ENCODE measurements at places on chromosomes 16 and 17.

- DNase-seq, result peak; percentile 78
These were observed 9.5 kb upstream of the MRC2 start for GRCh38 chr17:62617894-62618472.

- no peak for DNase-seq
These were observed 33.6 kb downstream of the PRSS54 start for GRCh38 chr16:58261263-58261662.

DNA sequence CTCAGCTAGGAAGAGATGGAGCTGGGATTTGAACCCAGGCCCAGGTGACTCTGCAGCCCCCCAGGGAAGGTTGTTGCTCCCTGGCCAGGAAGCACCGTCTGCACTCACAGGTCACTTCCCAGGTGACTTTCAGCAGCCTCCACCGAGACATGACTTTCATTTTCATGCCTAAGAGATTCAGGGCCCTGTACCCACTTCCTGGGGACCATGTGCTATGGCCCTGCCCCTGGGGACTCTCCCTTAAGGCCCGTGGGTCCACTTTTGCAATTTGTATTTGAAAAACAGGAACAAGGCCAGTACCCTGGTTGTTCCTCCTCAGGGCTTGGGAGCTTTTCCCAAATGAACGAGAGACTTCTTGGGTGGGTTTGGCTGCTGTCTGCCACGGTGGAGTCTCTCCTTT is 191.0 kb downstream of the IRF8 start:
- DNase-seq, result no peak

- DNase-seq, result no peak
These were observed 345.0 kb downstream of the SLC39A11 start for GRCh38 chr17:72747501-72747900.

- no peak for DNase-seq
These were observed 489.6 kb downstream of the CDH13 start for GRCh38 chr16:83116274-83116892.

- DNase-seq, result no peak
These were observed 92.7 kb upstream of the CDH5 start for GRCh38 chr16:66273644-66274334.

GRCh38 chr17:5788266-5788900 is 204.1 kb upstream of the NLRP1 start:
- no peak for DNase-seq

DNA sequence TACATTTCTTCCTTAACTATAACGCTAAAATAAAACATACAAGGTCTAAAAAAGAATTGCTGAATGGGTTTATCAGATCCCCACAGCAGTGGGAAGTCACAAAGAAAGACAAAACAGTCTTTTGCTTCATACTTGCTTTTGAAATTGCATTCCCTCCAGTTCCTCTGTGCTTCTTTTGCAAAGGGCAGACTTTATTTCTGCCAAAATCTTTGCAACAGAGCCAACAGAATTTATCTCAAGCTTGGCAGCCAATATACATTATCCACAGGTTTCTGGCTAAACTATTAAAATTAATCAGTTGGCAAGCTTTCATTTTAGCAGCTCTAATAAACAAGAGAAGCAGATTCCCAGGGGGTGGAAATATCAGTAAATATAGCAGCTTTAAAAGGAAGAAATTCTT is 378.9 kb upstream of the CA10 start:
- DNase-seq, result no peak

DNA sequence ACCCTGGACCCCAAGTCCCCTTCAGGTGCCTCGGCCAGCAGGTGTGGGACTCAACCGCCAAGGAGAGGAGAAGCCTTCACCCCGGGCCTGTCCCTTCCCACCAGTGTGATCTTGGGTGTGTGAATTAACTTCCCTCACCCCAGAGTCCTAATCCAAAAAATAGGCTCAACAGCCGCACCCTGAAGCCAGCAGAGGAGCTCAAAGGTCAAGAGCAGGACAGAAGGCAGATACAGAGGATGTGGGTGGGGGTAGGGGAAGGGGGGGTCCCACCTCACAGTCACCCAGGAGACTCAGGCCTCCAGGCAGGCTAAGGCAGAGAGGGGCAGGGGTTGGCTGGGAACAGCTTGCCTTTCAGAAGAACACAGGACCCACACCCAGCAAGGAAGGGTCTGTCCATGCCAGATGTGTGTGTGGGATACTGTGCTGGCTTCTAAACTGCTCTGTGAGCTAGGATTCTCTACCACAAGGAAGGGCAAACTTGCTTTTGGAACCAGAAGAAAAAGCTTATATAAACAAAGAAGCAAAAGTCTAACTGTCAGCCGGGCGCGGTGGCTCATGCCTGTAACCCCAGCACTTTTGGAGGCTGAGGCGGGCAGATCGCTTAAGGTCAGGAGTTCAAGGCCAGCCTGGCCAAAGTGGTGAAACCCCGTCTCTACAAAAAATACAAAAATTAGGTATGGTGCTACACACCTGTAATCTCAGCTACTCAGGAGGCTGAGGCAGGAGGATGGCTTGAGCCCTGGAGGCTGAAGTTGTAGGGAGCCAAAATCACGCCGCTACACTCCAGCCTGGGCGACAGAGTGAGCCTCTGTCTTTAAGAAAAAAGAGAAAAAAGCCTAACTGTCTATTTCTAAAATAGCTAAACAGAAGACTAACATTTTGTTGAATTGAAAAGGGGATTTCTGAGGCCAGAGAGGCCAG is 4.6 kb downstream of the PIEZO1 start:
- DNase-seq, result no peak

DNA sequence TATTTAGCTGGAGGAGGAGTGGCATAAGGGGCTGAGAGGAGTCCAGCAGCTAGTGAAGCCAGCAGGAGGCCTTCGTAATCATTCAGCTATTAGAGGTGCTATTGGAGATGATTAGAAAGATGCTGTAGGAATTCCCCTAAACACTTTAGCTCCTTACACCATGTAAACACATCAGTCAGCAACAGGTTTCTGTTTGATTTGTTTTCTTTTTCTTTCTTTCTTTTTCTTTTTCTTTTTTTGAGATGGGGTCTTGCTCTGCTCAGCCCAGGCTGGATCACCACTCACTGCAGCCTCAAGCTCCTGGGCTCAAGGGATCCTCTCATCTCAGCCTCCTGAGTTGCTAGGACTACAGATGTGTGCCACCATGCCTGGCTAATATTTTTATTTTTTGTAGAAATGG is 10.6 kb upstream of the SEPHS2 start:
- no peak for DNase-seq
